Tracheal epithelial cell (primary cell): ENCODE measurements at places on chromosomes 4 and X. TPM values are rescaled to one million over a fixed set of nuclear protein-coding genes. Genes with fewer than 3 reads are reported as not detected.

GATA1 gene
- total RNA-seq, result not detected in 2 replicates

ARHGEF6 gene
- total RNA-seq, result 0.64 and 0.72 TPM in 2 replicates

SULT1B1 gene
- total RNA-seq, result under 0.01 TPM in 1 of 2 replicates, not detected in the other

ARHGAP36 gene
- total RNA-seq, result not detected in 2 replicates

CC2D2A gene
- 5.3 and 14.3 TPM in 2 replicates for total RNA-seq

GPRIN3 gene
- under 0.01 TPM in 1 of 2 replicates, not detected in the other for total RNA-seq

MAGEA10 gene
- not detected in 2 replicates for total RNA-seq

TEC gene
- total RNA-seq, result 0.43 and 0.48 TPM in 2 replicates
